ENCODE measurements at places on chromosomes 7 and 10. TPM values are rescaled to one million over a fixed set of nuclear protein-coding genes. Genes with fewer than 3 reads are reported as not detected.
A peak's percentile ranks its signal among the peaks of the same experiment; 100 is the strongest.

DNA sequence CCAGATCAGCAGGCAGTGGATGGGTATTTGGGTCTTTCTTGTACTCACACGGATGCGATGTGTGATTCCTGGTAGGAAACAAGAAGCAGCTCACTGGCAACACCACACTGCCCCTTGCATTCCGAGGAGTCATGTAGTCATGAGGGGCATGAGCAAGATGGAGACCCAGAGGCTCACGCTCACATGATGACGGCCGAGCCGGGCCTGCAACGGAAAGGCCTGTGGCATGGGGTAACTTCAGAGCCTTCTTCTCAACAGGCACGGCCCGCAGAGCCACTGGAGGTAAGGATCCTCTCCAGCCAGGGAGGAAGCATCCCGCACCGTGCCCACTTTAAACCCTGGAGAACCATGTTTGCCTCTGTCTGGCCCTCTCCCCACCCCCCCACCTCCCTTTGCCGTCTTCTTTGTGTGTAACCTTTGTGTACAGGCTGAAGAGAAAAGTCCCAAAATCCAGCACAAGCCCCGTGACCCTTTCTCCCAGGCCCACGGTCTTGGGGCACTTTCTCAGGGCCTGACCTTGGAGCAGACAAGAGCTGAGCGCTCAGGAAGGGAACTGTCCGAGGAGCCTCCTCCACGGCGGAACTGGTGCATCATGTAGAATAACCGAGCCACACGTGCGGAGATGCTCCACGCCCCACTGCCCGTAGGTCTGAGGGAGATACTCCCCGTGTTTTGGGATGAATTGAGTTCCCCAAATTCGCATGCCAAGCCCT is 516.4 kb downstream of the DNAJB6 start:
- no peak for DNase-seq

DNA sequence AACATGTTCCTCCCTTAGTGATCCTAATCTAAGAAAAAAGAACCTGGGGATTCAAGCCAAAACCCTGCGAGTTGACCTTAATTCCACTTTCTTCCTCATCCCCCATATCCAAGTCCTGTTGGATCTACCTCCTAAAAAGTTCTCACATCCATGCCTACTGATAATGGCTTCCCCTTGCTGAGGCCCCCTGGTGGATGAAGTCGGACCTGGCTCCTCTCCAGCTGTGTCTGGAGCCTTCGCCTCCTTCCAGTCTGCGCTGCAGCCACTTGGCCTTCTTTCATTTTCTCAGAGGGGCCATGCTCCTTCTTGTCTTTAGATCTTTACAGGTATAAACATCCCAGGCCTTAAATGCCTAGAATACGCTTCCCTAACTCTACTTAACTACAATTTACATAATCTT is 8.1 kb downstream of the PDE1C start:
- no peak for DNase-seq

The AS3MT gene
- 11.4 TPM for total RNA-seq

The LEP gene
- not detected for total RNA-seq

DNA sequence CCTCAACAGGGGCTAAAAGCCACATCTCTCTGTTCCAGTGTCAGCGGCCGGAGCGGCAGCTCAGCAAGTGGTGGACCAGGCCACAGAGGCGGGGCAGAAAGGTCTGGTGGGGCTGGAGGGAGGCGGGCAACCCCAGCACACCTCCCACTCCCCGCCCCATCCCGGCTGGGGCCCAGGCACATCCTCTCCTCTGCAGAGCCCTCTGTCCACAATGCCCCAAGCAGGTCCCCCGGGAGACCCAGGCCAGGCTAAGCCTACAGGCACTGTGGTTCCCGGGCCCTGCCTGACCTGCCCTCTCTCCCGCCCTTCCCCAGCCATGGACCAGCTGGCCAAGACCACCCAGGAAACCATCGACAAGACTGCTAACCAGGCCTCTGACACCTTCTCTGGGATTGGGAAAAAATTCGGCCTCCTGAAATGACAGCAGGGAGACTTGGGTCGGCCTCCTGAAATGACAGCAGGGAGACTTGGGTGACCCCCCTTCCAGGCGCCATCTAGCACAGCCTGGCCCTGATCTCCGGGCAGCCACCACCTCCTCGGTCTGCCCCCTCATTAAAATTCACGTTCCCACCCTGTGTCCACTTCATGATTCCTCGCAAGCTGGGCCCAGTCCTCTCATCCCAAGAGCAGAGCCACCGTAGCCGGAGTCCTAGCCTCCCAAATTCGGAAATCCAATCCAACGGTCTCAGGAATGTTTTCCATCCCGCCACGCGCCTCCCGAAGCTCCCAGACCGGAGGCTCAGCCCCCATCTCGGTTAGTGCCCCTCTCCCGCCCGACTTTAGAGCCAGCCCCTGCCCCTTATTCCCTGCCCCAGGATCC is 2.1 kb downstream of the ADIRF start:
- DNase-seq, result no peak

- no peak for DNase-seq
Measured at GRCh38 chr10:46106410-46107255, 60.6 kb upstream of the MSMB start.

The C10orf67 gene
- 0.35 TPM for total RNA-seq

GRCh38 chr7:2478399-2478785 is 2.2 kb upstream of the GRIFIN start:
- DNase-seq, result no peak

GRCh38 chr7:104934665-104935064 is 79.3 kb upstream of the KMT2E start:
- no peak for DNase-seq

The PLAC9 gene
- total RNA-seq, result not detected

DNA sequence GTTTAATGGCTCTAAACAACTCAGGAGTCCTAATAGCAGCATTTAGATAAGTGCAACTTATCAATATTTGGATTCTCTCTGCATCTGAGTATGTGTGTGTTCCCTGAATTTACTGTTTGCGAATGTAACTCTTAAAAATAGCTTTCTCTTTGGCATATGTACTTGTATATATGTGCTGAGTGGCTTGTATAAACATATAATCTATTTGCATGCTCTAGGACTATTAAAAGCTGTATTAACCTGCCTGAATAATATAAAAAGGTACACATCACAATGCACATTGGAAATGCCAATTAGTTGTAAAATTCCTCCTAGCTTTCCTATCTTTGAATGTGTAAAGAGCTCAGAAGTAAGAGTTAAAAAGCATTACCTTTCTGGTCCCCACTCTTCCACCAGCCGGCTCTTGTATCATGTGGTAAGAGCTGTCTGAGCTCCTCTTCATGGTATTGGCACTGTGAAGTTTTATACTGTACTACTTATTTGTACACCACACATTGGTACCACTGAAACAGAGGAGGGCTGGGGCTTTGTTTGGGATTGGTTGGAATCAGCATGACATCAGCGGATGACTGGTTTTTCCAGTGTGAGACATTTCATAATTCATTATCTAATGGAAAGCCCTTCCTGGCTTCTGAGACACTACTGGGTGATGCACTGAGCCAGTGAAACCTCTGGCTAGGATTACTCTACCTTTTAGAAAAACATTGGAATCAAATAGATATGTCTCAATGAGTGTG is at the start of gene INHBA:
Gene INHBA (minus strand): TSS at position 456 of the 737 bp plus-strand sequence. CDS start 2,716 bp downstream, outside the sequence.
- peak; percentile 44 for DNase-seq

The CLEC2L gene
- total RNA-seq, result not detected

Measured in renal cortical epithelial cell (primary cell).